ENCODE measurements at places on chromosomes 13 and 19.
A peak's percentile ranks its signal among the peaks of the same experiment; 100 is the strongest.

- no peak for DNase-seq
Measured at GRCh38 chr19:2906631-2907195, 6.0 kb downstream of the ZNF57 start.

DNA sequence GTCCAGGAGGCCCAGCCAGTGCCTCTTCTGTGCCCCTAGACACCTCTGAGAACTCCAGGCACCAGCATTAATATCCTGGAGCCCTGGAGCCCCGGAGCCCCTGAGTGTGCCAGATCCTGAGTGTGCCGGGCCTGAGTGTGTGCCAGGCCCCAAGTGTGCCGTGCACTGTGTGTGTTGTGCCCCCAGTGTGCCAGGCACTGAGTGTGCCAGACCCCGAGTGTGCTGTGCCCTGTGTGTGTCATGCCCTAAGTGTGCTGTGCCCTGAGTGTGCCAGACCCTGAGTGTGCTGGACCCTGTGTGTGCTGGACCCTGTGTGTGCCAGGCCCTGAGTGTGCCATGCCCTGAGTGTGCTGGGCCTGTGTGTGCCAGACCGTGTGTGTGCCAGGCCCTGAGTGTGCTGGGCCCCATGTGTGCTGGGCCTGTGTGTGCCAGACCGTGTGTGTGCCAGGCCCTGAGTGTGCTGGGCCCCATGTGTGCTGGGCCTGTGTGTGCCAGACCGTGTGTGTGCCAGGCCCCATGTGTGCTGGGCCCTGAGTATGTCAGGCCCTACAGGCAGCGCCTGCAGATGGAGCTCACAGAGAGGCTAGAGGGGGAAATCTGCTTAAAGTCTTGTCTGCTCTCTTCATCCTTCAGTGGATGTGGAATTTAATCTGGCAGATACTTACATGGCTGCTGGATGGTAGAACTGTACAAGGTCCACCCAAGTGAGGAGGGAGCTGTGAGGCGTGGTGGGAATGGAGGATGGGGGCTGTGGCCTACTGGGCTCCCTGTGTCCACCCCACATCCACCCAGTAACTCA, 53.9 kb downstream of the C13orf46 start:
- no peak for DNase-seq

GRCh38 chr13:23741879-23742510, 147.2 kb downstream of the MIPEP start:
- DNase-seq: no peak

DNA sequence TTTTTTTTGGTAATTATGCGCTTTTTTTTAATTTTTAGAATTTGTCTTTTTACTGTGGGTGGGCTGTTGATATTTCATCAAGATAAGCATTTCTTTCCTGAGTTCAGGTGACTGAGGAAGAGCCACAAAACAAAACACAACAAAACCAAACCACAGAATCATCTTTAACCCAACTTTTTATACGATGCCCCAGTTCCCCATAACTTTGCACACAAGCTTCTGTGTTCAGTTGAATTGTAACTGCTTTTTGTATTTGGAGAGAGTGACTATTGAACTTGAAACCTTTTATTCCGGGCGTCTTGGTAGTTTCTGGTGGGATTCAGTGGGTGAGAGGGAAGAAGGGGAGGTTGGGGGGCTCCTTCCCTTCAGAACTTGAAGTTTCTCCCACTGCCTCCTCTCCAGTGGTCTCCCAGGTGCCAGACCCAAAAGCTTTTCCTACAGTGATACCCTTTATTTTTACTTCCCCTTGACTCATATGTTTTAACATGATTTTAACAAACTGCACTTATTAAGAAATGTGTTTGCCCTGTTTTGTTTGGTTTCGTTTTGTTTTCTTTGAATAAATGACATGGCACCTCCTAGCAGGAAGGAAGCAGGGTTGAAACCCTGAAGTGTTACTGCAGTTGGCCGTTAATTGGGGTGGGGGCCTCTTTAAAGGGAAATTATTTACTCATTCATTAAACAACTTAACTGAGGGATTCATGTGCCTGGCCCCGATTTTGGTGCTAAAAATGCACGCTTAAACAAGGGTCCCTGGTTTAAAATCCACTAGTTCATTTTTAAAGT, 2.7 kb upstream of the CCDC97 start:
- no peak for DNase-seq

DNA sequence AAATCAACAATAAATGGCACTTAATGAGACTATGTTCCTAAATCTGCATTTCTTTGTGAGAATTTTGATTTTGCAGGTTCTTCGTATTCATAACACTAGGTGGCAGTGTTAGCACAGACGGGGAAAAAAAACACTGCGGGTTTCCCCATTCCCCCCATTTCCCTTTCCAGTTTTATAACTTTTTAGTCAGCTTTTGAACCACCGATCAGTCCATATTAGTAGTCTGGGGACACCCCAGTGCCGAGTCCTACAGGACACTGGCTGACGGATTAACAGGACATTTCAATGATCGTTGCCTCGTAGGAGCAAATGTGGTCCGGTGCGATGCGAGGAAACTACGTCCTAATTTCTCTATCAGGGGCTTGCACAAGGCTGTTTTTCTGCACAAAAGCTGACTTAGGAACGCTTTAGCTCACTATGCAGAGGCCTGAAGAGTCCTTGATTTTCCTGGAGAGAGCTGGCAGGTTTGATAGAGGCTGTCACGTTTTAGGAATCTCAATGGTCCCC, 234.3 kb downstream of the LMO7 start:
- peak; percentile 26 for DNase-seq

DNA sequence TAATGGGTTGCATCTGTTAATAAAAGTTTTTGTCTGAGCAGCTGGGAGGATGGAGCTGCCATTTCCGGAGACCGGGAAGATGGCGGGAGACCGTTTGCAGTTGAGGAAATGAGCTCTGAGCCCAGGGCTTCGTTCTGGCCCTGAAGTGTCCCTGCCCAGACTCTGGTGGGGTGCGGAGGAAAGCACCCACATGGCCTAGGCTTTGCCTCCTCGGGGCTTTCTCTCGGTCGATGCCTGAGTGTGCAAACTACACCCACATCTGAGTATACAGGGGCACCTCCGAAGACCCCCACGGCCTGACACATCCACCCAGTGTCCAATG, 15.6 kb upstream of the NANOS3 start:
- no peak for DNase-seq

- no peak for DNase-seq
Measured at GRCh38 chr19:2181633-2181997, 17.9 kb downstream of the DOT1L start.

DNA sequence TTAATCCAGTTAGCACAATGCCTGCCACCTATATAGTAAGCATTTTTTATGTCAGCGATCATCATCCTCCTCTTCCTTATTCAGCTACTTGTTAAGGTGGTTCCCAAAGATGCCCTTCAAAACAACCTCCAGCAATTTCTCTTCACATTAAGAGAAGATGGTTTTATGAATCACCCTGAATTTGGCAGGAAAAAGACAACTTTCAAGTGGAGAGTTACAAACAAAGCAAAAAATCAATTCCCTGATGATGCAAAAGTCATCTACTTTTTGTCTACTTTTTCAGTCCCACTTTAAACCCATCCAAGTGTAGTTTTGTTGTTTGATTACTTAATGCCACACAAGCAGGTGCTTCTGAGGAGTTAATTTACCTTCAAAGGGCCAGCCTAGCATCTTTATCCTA, 139.1 kb upstream of the SERP2 start:
- DNase-seq: no peak

- no peak for DNase-seq
Measured at GRCh38 chr13:26910754-26911465, 150.3 kb upstream of the GPR12 start.

GRCh38 chr13:42814868-42815267, 33.5 kb downstream of the FAM216B start:
- peak; percentile 88 for DNase-seq

DNA sequence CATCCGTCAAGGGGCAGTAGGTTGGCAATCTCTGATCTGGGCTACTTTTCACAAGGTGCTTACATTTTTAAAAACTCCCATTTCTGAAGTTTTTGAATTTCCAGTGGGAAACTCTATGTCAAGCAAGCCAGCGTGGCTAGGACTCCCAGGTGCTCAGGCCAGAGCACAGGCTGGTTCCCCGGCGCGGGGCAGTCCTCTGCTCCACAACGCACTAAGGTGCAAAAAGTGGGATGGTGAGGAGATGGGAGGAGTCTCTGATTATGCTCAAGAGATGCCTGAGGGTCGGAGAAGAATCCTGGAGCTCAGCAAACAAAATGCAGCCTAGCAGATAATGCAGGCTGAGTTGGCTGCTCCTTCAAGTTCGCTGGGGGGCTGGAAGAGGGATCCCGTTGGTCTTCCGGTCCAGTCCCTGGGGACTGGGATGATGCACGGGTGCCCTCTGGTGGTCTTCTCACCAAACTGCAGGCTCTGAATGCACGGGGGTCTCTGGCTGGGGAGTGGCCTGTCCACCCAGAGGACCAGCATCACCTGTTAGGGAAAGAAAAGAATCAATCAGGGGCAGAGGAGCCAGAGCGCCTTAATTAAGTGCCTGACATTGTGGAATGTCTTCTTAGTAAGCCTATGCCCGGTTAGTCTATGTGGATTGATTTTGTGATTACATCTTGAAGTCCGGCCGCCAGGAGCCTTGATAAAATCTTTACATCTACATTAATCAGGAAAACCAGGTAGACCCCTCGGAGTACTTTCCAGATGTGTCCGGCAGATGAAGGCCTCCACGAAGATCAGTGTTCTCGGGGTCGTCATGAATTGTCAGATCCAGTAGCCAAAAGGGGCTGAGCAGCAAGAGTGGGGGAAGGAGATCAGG, 244.4 kb upstream of the MAB21L1 start:
- DNase-seq: peak; percentile 39

DNA sequence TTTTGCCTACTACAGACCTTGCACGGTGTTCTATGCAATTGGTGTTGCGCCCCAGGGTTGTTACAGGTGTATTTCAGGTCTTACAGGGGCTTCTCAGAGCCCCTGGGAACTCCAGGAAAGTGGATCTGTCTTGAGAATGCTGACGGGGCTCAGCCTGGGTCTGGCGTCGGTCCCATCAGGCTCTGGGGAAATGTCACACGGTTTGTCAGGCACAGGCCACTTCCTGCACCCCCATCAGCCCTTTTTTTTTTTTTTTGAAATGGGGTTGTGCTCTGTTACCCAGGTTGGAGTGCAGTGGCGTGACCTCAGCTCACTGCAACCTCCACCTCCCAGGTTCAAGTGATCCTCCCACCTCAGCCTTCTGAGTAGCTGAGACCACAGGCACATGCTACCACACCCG, 13.2 kb downstream of the CLEC4G start:
- no peak for DNase-seq

DNA sequence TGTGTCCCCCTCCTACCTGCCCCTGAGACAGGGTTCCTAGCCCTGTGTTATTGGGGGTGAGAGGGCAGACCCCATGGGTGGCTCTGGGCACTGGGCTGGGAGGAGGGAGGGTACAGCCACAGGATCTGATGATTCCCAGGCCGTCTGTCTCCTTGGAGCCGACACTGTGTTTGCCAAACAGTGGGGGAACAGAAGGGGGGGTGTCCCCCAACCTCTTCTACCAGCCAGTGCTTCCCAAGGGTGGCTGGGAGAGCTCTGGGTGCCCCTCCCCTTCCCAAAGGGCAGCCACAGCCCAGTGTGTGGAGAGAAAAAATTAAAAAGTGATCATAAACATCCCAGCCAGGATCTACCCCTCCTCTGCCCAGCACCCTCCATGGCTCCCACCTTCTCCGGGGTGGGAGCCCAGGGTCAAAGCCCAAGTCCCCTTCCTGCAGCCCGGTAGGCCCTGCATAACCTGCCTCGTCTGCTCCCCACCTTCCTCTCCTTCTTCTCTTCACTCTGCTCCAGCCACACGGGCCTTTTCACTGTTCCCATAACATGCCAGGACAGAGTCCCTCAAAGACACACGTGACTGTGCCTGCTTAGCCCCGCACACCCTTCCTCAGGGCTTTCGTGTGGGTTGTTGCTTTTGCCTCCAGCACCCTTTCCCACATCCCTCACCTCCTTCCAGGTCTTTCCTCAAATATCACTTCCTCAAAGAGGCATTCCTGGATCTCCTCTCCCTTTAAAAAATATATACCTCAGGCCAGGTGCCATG, 1.4 kb upstream of the PLIN4 start:
- peak; percentile 57 for DNase-seq

GRCh38 chr13:102323505-102323904, 78.3 kb downstream of the FGF14 start:
- DNase-seq: no peak

- DNase-seq: no peak
Measured at GRCh38 chr13:62377838-62378237, 962.2 kb upstream of the PCDH20 start.

- DNase-seq: no peak
Measured at GRCh38 chr19:45040059-45040771, 1.4 kb downstream of the CLASRP start.

GRCh38 chr13:21364916-21365315, 94.2 kb downstream of the ZDHHC20 start:
- no peak for DNase-seq

DNA sequence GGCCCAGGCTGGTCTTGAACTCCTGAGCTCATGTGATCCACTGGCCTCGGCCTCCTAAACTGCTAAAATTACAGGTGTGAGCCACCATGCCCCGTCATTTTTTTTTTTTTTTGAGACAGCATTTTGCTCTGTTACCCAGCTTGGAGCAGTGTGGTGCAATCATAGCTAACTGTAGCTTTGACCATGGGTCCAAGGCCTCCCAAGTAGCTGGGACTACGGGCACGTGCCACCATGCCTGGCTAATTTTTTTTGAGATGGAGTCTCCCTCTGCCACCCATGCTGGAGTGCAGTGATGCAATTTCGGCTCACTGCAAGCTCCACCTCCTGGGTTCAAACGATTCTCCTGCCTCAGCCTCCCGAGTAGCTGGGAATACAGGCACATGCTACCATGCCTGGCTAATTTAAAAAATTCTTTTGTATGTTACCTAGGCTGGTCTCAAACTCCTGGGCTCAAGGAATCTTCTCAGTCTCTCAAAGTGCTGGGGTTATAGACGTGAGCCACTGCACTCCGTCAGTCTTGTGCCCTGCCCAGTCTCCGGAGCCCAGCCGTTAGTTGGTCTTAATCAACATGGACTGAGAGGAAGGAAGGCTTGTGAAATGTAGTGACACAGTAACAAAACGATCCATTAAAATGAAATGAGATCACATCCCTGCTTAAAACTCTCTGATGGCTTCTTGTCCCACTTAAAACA, 1.4 kb upstream of the LRG1 start:
- no peak for DNase-seq

- DNase-seq: no peak
Measured at GRCh38 chr13:108621462-108621861, 7.9 kb upstream of the MYO16 start.

GRCh38 chr13:44293374-44293773, 80.2 kb upstream of the SERP2 start:
- no peak for DNase-seq

GRCh38 chr19:52343548-52343947, 7.5 kb downstream of the ZNF610 start:
- peak; percentile 20 for DNase-seq
